ENCODE measurements at places on chromosomes 13 and 19.

DNA sequence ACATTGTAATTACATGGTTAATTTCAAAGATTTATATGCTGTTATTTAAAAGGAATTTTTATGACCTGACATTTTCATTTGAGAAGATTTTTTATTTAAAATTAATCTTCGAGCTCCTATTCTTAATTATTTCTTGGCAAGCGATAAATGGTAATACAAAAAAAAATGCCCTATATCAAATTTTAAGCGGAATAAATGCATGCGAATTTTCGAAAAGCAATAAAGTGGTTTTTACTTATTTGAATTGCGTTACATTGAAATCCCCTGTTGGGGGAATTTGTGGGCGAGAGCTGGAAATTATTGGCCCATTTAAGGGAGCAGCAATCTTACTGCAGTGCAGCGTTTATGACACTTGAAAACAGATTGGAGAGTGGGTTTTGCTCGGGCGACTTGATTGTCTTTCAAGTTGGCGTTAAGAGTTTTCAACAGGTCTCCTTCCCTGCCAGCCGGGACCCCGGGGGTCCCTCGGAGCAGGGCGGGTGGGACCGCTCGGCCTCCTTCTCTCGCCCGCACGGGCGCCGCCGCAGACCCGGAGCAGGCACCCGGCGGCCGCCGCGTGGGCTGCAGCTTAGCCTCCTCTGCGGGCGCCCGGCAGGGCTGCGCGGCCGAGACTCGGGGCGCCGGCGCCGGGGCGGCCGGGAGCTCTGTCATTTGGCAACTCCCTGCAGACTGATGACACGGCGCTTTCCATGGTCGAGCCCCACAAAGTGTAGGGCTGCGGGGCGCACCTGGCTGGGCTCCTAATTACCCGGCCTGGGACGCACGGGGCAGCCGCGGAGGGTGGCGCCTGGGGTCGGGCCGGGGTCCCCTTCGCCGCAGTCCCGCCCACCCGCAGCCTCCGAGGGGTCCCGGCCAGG, 255.1 kb upstream of the SOX21 start:
- no peak for DNase-seq

DNA sequence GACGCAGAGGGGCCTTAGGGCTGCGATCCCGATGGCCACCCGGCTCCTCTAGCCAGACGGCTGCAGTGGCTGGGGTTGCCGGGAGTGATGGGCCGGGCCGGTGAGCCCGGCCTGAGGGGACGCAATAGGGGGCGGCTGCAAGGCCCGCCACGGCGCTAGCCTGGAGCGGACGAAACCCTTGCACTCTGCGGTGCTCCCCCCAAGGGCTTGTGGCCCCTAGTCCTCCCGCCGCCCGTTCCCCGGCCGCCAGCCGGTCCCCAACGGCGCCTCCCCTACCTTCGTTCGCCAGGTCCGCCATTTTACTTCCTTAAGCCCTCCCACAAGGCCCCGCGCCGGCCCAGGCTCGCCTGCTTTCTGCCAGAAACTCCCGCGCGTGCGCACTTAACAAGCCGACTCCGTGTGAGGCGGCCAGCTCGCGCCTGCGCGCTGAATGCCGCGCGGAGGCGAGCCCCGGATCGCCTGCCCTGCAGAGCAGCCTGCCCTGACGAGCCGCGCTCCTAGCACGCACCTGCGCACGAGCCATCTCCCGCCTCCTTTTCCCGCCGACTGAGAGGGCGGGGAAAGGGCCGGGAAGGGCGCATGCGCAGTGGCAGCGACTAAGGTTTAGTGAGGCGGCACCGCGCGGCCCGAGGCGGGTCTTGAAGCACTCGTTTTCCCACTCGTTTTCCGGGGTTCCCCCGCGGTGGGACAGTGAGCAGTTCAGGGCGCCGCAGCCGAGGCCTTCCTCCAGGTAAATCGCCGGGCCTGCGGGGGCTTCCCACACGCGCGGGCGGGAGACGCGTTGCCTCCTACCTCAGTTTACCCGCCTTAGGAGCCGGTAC, at the start of gene RANBP3:
Gene RANBP3 (minus strand): TSS at position 356 of the 821 bp plus-strand sequence. CDS start 58 bp downstream, at position 298.
- DNase-seq: peak; percentile 99

DNA sequence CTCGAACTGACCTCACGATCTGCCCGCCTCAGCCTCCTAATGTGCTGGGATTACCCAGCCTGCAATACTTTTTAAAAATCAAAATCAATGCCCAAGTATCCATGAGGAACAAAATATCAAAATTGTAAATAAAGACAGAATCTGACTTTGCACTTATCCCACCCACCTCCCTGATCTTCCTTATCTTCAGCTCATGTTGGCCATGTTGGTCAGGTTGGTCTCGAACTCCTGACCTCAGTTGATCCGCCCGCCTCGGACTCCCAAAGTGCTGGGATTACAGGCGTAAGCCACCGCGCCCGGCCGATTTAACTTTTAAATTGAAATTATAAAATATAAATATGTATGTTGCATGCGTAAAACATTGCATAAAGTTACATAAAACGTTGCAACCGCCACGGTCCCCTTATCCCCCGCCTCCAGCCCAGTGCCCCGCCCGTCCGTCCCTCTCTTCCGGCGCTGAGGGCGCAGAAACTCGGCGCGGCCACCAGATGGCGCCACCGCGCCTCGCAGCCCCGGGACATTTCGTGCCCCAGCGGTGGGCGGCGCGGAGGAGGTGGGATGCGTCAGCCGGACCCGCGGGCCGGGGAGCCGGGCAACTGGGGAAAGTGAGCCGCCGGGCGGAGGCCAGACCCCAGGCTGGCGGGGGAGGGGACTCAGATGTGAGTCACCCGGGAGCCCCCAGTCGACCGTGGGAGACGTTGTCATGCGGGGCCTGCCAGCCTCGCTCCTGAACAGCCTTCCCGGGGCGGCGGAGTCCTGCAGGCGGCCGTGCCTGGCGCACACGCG, 1.5 kb upstream of the GADD45B start:
- peak; percentile 79 for DNase-seq

DNA sequence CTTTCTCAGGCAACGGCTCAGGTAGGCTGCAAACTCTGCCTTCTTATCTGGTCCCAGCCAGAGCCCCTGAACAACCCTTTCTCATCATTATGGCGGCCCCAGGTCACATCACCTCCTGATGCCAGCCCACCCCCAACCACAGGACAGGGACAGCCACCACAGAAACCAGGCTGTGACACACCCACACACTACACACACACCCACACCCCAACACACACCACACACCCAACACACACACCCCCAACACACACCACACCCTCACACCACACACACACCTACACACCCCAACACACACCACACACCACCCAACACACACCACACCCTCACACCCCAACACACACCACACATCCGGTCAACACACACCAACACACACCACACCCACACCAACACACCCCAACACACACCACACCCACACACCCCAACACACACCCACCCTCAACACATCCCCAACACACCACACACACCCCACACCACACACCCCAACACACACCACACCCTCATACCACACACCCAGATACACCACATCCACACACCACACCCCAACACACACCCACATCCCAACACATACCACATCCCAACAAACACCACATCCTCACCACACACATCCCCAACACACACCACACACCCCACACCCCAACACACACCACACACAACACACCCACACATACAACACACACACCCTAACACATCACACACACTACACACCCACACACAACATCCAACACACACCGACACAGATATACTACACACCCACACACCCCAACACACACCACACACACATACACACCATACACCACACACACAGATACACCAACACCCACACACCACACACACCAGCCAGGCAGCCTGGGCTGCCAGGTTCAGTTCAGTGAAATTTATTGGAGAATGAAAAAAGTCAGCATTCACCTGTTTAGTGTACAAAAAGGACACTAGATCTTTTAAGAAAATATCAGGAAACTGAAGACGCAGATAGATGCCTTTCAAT, 4.2 kb upstream of the ISYNA1 start:
- no peak for DNase-seq

- DNase-seq: no peak
Observed at GRCh38 chr13:82220641-82221040, 1661.6 kb downstream of the SLITRK1 start.

DNA sequence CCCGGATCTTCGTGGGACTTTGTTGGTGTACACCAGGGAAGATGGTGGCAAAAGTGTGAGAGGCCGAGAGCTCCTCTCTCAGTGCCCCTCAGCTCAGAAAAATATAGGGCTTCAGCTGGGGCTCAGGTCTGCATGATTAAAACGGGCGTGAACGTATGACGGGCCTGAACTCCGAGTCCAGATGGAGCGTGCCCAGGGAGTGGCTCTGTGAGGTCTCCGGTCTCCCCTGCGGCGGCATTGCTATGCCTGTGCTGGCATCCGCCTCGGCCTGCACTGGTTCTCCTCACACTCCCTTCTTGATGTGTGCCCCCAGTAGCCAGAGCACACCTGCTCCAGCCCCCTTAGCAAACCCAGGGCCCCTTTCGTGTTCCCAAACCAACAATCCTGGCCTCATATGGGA, 82.0 kb downstream of the TEX29 start:
- DNase-seq: no peak

GRCh38 chr19:778910-779653, 18.2 kb upstream of the PTBP1 start:
- DNase-seq: peak; percentile 97

DNA sequence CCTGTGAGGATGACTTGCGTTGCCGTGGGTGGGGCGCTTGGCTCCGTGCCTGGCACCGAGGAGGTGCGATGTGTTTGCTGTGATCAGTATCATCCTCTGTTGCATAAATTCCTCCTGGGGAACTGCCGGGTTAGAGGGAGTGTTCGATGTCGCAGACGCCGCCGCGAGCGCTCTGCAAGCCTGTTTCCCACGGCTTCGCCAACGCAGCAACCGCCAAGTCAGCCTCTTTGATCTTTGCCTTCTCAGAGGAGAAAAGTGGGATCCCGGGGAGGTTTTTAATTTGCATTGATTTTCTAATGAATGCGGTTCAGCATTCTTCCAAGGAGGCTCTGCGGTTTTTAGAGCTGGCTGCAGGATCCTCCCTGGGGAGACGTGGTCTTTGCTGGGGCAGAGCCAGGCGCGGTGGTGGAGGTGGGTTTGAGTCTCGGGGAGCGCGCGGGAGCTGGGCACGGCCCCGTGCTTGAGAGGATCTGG, 7.6 kb downstream of the GPR32 start:
- DNase-seq: no peak

- DNase-seq: no peak
Observed at GRCh38 chr19:2164020-2164998, 576 bp downstream of the DOT1L start.

All from fibroblast of gingiva (primary cell).